Tongue (tissue), 3 donors: ENCODE measurements at places on chromosomes 3 and 15.

DNA sequence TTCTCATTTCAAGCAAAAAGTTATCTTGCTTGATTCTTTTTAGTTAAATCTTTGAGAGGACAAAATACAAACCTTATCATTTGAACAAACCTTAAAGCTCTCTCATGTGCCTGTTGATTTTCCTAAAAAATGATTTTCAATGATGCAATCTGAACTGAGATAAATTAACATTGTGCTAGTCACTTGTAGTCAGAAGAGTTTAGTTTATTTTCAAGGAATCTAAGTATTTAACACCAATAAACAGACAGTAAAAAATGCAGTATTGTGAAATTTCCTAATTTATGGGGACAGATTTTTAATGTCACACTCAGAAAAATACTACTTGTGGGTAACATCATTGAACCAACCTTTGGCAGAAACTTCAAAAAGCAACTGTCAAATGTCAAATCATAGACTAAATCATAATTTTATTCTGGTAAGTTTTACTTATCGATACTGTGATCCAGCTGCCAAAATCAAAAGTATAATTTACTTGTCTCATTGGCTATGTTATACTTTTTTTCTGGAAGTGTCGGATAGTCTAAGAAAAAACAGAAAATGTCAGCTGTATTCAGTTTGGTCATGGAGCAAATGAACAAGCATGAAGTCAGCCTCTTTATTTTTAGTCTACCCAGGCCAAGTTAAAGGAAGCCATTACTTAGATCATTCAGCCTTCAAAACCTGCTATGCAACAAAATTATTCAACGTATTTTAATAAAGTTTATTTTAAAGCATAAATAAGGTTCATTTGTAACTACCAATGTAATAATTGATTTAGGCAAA lies 52.4 kb upstream of the FNDC3B start:
- no peak for DNase-seq

DNA sequence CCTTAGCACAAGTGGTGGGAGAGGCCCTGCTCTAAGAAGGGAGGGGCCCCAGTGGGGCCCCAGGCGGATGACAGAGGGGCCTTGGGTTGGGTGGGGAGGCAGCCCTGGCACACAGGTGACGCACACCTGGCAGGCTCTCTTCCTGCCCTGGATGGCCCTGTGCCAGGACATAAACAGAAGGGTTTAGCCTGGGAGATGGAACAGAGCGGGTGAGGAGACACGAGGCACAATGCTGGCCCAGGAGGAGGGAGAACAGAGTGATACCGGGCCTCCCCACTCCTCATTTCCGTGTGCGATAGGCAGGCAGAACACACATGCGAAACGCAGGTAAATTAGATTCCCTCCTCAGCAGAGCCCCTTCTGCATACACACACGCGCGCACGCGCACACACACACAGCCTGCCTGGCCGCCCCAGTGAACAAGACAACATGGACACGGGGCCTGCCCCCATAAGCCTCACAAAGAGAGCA lies 39.8 kb downstream of the IDH2 start:
- DNase-seq, result peak; percentile 72

- DNase-seq, result peak; percentile 17
Observed at GRCh38 chr3:120350401-120350941, 1.3 kb upstream of the LRRC58 start.

DNA sequence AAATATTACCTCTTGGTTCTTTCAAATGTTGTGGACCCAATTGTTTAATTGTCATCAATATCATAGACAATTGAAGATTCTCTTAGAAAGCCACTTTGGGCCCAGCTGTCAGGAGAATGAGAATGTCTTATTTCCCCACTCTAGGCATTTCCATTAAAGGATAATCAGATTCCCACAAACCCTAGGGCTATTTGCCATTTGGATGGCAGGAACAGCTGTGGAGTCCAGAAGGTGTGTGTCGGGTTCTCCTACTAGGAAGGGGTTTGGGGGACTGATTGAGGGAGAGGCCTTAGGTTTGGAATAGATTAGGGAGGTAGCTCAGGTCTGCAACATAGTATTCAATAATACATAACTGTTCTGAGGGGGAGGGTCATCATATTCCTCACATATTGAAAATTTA lies 35.2 kb upstream of the PLSCR5 start:
- no peak for DNase-seq
